CD4-positive, alpha-beta T cell treated with Interferon gamma for 1 hour (primary cell): ENCODE measurements at places on chromosomes 7 and 10.
A peak's percentile ranks its signal among the peaks of the same experiment; 100 is the strongest.

GRCh38 chr7:88546808-88547207 is 212.7 kb upstream of the ZNF804B start:
- DNase-seq: no peak

DNA sequence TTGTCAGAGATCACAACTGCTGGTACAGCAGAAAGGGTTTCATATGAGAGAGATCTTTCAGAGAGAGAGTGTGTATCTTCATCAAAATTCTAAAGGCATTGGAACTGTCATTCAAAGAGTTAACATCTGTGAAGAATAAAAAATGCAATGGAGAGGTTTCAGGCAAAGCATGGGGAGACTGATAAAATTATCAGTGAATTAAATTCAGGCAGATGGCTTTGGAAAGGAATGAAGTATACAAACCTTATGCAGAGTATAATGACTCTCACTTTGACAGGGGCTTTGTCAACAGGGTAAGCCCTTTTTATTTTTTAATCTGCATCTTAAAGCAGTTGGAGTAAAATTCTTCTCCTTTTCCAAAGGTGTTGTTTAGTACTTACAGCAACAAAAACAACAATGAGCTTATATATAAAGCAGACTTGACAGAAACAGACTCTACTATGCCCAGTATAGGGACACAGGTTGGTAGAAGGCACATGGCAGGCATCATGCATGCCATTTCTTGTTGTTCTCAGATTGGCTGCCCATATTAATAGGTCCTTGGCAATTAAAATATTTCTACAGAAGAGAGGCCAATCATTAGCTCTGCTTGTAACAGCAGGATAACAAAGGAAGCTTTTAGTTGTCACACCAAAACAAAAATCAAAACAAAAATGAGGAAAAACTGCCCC is 54.9 kb upstream of the NXPH1 start:
- no peak for DNase-seq

DNA sequence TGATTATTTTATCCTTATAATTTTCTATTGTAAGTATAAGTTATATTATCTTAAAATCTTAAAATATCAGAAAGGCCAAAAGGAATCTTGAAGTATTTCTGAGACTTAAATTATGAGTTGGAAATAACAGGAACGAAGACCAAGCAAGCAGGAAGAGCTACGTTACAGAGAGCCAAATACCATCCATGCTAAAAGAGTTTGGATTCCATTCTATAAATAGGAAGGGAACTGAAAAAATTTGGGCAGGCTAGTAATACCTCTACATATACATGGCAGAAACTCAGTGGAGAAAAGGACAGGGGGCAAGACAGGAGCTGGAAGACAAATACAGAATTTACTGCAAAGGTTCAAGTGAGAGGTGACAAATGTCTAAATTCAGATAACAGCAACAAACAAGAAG is 16.7 kb downstream of the ITGB1 start:
- DNase-seq: no peak

- DNase-seq: peak; percentile 89
Observed at GRCh38 chr10:72334825-72335393, 19.8 kb downstream of the DNAJB12 start.

DNA sequence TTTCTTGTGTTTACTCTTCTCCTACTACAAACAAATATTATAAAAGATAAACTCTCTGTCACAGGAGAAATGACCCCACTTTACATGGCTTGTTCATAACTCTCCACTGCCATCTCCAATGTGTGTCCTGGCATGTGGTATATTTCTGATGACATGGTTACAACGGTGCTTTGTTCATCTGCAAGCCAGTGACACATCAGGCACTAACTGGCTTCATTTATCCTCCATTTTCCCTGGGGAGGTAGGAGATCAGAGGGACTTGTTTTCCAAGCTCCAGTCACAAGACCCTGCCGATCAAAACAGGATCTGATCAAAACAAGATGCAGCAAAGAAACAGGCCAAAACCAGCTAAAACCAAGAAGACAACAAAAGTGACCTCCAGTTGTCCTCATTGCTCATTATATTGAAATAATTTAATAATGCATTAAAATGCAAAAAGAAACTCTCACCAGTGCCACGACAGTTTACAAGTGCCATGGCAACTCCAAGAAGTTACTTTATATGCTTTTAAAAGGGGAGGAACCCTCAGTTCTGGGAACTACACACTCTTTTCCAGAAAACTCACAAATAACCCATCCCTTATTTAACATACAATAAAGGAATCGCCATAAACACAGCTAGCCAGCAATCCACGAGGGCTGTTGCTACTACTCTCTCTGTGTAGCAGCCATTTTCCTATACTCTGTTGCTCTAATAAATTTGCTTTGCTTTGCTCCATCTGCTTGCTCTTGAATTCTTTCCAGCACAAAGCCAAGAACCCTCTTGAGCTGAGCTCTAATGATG is 224.2 kb downstream of the XPNPEP1 start:
- DNase-seq: no peak

DNA sequence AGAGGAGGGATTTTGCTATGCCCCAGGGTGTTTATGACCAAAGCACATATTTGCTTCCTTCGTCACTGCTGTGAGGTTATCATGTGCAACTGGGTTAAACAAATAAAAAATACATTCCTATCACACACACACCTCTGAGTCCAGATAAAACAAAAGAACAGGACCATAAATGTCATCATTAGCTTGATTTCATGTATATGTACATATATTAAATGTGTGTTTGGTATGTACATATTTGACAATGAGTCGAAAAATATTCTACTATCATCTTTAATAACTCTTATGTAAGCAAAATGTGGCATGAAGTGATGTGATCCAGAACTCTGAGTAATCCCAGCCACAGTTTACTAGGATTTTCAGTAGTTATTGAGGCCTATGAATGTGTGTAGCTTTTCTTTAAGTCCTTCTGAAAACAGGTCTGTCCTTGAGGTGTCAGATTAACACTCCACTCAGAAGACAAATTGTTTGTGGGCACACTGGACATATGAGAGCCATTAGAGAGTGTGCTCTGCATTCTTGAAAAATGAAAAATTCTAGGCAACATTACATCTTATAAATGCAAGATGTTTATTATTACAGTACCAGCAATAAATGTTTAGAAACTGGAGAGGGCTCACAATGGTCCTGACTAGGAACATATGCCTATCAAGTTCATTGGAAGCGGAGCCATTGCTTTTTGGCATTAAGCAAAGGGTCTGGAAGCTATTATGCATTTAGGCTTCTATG is 335.1 kb upstream of the SEMA3A start:
- no peak for DNase-seq

- DNase-seq: no peak
Observed at GRCh38 chr7:151109094-151110048, 23.1 kb downstream of the AGAP3 start.

DNA sequence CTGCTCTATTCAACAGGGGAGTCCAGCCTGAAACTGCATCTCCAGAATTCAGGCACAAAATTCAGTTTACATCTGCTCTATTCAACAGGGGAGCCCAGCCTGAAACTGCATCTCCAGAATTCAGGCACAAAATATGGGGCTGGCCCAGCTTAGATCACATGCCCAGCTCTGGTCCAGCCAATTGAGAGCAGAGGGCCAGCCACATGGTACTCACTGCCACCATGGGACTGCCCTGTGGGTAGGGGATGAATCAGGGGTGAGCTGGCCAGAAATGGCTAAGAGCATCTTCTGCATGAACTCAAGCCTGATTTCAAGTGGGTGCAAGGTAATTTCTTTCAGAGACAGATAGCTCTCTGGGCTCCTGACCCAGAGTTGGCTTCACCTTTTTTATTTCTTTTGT is 156.6 kb upstream of the LYZL2 start:
- DNase-seq: no peak

DNA sequence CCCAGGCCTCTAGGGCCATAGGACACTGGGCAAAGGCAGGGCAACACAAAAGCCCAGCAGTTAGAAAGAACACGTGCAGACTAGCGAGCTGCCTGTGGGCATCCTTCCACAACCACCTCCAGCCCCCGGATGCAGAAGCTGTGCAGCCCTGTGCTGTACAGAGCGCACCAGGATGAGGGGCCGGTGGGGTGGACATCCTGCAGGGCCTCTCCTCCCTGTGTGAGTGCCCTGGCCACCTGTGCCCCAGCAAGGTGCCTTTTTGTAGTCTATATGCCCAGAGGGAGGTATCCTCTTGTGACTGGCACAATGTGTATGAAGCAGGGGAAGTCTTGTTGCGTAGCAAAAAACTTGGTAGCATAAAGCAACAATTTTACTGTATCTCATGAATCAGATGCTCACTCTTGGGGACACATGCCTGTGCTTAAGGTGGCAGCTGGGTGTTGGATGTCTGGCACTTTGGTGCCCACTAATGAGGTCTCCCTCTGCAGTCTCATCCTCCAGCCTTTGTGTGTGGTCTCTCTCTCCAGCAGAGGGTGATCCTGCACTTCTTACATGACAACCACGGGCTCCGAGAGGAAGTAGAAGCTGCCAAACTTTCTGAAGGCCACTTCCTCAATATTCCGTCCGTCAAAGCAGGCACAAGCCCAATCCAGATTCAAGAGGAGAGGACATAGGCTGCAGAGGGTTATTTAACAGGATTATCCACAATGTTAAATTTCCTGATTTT is 8.7 kb downstream of the NCAPG2 start:
- DNase-seq: peak; percentile 65

GRCh38 chr10:9296190-9296589 is 1241.7 kb downstream of the GATA3 start:
- DNase-seq: no peak

DNA sequence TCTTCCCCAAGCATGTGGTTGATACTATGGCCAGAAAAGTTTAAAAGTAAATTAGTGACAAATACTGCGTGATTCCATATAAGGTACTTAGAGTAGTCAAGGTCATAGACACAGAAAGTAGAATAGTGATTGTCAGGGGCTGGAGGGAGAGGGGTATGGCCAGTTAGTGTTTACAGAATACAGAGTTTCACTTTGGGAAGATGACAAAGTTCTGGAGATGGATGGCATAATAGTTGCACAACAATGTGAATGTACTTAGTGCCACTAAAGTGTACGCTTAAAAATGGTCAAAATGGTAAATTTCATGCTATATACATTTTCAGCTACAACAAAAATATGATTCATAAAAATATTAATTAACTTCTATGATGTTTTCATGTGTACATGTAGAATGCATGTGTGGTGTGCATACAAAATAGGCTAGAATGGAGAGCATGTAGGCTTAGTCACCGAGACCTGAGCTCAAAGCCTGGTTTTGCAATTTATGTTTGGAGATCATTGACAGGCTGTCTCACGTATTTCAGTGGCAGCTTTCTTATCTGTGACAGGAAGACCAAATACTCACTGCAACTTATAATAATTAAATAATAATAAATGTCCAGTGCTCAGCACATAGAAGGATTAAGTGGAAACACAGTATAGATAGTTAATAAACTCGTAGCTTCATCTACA is 625.6 kb downstream of the SUGCT start:
- DNase-seq: no peak
